ENCODE measurements at places on chromosomes 11 and 22. TPM values are rescaled to one million over a fixed set of nuclear protein-coding genes. Genes with fewer than 3 reads are reported as not detected.

Gene FAR1
- 44.9 TPM for total RNA-seq

Gene C22orf42
- total RNA-seq = not detected

Gene ZW10
- total RNA-seq = 24.7 TPM

Gene NCF4
- total RNA-seq = 6.8 TPM

Gene CDCA5
- total RNA-seq = 98.8 TPM

Gene GLB1L3
- total RNA-seq = 3.0 TPM

Gene SLC37A2
- total RNA-seq = 2.0 TPM

DNA sequence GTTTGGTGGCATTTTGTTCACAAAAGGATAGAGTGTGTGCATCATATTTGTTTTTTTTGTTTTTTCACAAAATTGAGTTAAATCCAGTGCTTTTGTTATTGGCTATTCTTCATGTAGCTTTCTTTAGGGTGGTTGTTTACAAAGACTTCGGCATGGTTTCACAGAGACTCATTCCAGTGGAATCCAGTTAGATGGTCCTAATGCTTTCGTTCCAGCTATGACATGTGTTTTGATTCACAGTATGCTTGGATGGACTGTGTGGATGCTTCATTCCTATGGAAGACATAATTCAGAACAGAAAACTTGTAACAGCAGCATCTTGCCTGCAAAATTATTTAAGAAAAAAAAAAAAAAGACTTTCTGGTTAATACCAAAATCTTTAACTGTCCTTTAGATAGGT lies 97.9 kb downstream of the PDHX start:
- no peak for DNase-seq

- peaks cover 4% of the 10 kb centered on the region for H3K4me1 ChIP-seq
- H3K4me3 ChIP-seq = no peak overlapping the region
- no peaks in the 10 kb centered on the region for H3K27me3 ChIP-seq
- no peak overlapping the region for H3K27ac ChIP-seq
Observed at GRCh38 chr11:96050435-96051182, 126.7 kb upstream of the MTMR2 start.

- H3K36me3 ChIP-seq = no peaks in the 10 kb centered on the region
- no peak overlapping the region for H3K4me3 ChIP-seq
- H3K27me3 ChIP-seq = no peaks in the 10 kb centered on the region
- DNase-seq = no peak
- H3K4me1 ChIP-seq = no peaks in the 10 kb centered on the region
Observed at GRCh38 chr11:73397468-73398131, 21.4 kb downstream of the RELT start.

DNA sequence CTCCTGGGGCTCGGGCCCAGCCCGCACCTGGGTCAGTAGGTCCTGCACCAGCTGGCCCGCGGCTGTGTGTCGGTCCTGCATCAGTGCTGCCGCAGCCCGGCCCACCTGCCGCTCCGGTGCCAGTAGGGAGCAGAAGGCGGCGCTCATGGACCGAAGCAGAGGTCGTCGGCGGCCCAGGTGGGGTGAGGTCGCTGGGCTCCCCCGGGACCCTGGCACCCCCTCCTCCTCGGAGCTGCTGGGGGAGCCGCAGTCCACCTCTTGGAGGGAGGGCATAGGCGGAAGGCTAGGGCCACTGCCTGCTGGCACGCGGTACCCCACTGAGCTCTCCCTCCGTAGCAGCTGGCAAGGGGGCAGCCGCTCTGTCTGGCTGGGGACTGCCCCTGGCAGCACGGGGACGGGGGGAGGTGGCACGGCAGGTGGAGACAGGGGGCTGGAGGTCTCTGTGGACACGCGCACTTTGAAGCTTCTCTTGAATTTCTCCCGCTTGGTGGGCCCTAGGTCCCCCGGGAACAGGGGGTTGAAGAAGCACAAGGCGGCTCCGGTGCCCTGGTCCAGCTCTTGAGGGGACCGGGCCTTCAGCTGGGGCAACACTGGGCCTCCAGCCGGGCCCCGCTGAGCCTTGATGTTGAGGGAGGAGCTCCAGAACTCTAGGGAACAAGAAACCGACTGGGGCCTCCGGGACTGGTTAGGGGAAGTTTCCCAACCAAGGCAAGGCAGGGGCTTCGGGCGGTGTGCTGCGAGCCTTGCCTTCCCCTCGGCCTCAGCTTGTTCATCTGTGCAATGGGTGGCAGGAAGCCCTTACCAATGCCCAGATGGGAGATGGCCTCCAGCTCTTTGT lies 1.4 kb downstream of the RIN1 start:
- H3K27ac ChIP-seq = no peak overlapping the region
- peaks cover 18% of the 10 kb centered on the region for H3K4me1 ChIP-seq
- no peak overlapping the region for H3K4me3 ChIP-seq
- peaks cover 10% of the 10 kb centered on the region for H3K36me3 ChIP-seq

DNA sequence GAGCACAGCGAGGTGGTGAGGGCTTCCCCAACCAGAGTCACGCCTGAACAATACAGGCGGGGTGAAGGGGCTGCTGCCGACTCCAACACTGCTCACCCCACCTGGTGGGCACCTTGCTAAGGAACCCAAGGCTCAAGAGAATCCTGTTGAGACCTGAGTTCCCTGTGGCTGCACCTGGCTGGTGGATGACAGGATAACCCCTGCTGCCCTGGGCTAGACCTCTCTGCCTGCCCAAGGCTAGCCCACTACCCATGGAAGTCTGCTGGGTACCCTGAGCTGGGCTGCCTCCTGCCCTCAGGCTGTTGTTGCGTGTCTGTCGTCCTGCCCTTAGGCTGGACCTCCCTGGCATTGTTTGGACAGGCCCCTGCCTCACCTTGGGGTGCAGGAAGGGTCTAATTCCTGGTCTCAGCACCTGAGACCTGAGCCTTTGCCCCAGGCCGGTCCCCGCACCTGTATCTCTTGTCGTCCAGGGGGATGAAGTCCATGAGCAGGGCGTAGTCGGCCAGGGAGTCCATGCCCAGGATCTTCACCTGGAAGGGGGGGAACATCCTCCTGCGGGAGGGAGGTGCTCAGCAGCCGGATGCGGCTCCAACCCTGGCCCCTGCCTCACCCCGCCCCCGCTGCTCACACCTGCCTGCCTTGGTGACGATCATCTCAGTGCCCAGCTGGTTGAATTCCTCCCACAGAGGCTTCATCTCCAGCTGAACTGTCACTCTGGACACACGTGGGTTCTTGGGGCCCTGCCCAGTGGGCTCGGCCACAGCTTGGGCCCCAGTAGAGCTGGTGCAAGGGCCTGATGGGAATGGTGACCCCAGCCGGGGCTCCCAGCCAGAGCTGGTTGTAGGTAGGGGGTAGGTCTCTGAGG lies 4.9 kb upstream of the NUDT8 start:
- H3K4me3 ChIP-seq = no peak overlapping the region
- H3K27me3 ChIP-seq = no peaks in the 10 kb centered on the region
- H3K4me1 ChIP-seq = peaks cover 7% of the 10 kb centered on the region
- H3K36me3 ChIP-seq = no peaks in the 10 kb centered on the region
- no peak overlapping the region for H3K27ac ChIP-seq

DNA sequence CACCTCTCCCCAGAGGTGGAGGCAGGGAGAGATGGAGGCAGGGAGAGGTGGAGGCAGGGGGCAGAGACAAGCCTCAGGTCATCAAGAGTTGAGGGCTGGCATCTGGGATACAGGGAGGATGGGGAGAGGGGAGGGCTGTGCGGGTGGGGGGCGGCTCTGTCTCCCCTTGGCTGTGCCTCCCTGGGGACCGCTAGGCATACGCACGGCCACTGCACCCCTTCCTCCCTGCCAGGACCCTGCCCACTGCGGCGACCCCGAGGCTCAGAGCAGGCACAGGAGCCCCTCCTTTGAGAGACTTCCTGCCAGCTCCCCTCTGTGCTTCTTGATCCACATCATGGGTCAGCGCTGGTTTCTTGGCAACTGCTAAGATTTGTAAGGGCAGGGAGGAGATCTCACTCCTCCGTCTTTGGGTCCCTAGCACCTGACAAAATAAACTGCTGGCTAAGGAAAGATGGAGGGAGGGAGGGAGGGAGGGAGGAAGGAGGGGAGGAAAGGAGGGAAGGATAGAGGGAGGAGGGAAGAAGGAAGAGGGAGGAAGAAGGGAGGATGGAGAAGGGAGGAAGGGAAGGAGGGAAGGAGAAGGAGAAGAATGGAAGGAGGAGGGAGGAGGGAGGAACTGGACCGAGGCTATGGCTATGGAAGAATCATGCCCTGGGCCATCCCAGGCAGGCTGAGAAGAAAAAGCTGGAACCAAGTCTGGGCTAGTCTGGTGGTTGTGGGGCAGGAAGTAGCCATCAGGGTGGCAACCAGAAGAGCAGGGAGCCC lies 18.5 kb downstream of the PRR33 start:
- no peak overlapping the region for H3K27ac ChIP-seq
- H3K4me1 ChIP-seq = peaks cover 35% of the 10 kb centered on the region
- H3K27me3 ChIP-seq = no peaks in the 10 kb centered on the region
- no peak overlapping the region for H3K4me3 ChIP-seq
- H3K36me3 ChIP-seq = no peaks in the 10 kb centered on the region

DNA sequence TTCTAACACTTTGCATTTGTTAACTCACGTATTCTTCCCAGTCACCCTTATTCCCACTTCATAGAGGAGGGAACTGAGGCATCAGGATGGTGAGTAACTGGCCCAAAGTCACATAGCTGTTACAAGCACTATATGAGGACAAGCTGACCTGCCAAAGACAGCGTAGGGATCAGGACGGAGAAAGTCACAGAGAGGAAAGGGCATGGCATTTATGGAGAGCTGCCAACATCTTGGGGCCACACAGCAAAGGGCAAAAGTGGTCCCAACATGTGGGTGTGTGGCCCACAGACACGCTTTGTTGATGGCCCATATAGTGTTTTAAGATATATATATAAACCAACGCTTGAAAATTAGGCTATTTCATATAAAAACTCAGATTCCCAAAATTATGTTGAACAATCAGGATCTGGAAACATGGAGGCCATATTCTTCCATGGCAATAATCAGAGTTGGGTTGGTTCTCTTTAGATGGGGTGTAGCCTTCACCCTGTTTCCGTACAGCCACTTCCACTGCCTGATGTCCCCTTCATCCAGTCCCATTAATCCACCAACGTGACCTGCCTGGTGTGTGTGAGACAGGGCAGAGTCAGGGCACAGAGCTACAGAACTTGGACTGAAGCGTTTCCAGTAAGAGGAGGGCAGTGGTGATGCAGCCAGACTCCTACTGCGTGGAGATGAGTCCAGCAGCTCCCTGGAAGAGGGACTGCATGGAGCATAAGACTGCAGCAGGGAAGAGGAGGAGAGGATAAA lies 39.9 kb upstream of the CD5 start:
- no peak overlapping the region for H3K4me3 ChIP-seq
- no peaks in the 10 kb centered on the region for H3K36me3 ChIP-seq
- no peaks in the 10 kb centered on the region for H3K27me3 ChIP-seq
- no peak for DNase-seq
- H3K27ac ChIP-seq = no peak overlapping the region

GRCh38 chr22:17855572-17856290 lies 81.5 kb upstream of the BID start:
- H3K27me3 ChIP-seq = no peaks in the 10 kb centered on the region
- H3K4me3 ChIP-seq = no peak overlapping the region
- no peak overlapping the region for H3K27ac ChIP-seq
- H3K4me1 ChIP-seq = no peaks in the 10 kb centered on the region
- no peaks in the 10 kb centered on the region for H3K36me3 ChIP-seq
- no peak for DNase-seq

DNA sequence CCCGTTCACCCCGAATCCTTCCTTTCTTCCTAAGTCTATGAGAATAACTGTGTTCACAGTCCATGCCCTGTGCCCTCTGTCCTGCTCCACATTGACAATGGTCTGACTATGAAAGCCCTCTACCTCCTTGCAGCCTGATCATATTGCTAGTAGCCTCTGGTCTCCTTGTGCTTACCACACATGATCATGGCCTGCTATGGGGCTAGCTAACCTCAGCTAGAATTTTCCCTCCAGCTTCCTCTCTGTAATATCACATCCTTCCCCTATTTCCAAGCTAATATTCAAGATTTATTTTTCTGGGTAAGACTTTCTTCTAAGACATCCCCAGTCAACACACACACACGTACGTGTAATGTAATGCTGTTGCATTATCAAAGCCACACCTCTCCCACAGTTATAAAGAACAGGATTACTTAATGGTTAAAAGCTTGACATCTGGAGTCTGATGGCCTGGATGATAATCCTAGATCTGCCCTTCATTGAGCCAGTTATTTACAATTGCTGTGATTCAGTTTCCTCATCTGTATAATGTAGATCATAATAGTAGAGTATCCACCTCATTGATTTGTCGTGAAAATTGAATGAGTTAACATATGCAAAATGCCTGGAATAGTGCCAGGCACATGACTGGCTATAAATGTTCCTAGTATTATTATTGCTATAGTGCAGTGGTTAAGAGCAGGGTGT lies 214.4 kb upstream of the BLID start:
- DNase-seq = no peak
- no peak overlapping the region for H3K4me3 ChIP-seq
- H3K36me3 ChIP-seq = no peaks in the 10 kb centered on the region
- no peaks in the 10 kb centered on the region for H3K4me1 ChIP-seq
- no peak overlapping the region for H3K27ac ChIP-seq
- no peaks in the 10 kb centered on the region for H3K27me3 ChIP-seq

DNA sequence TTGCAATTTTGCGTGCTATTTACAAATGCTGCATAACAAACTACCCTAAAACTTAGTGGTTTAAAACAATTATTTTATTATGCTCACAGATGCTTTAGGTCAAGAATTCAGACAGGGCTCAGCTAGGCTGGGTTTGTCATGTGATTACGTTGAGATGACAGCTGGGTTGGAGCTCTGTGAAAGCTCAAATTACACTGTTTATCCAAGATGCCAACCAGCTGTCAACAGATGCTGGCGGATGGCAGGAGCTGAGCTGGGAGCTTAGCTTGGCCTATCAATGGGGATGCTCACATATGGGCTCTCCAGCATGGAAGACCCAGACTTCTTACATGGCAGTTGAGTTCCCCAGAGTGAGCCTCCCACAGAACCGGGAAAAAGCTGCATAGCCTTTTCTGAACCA lies 62.7 kb downstream of the STK33 start:
- no peak overlapping the region for H3K27ac ChIP-seq
- no peak overlapping the region for H3K4me3 ChIP-seq
- no peaks in the 10 kb centered on the region for H3K27me3 ChIP-seq
- H3K36me3 ChIP-seq = no peaks in the 10 kb centered on the region
- no peaks in the 10 kb centered on the region for H3K4me1 ChIP-seq

Data from CD8-positive, alpha-beta memory T cell (primary cell).